CD14-positive monocyte (primary cell): ENCODE measurements at places on chromosomes 3 and 15. TPM values are rescaled to one million over a fixed set of nuclear protein-coding genes. Genes with fewer than 3 reads are reported as not detected.

DNA sequence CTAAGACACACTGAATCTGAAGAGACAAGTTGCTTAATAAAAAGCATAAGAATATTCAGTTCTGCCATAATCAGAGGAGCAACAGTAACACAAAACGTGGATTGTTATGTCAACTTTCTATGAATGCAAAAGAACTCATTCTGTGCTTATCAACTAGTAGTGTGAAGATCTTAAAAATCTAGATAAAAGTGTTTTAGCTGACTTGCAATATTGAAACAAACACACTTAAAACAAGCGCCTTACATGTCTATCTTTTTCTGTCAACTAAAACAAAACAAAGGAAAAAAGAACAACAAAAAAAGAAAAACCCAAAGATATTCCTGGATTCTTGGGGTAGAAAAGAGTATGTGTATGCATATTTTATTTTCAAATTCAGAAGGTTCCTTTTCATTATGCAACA lies 37.7 kb downstream of the TASOR start:
- H3K4me1 ChIP-seq, result no peaks in the 10 kb centered on the region
- H3K27me3 ChIP-seq, result no peaks in the 10 kb centered on the region
- DNase-seq, result no peak
- H3K4me3 ChIP-seq, result no peak overlapping the region

- H3K36me3 ChIP-seq, result no peaks in the 10 kb centered on the region
- no peak overlapping the region for H3K4me3 ChIP-seq
- H3K27me3 ChIP-seq, result no peaks in the 10 kb centered on the region
- H3K4me1 ChIP-seq, result no peaks in the 10 kb centered on the region
Observed at GRCh38 chr3:64432870-64433269, 207.6 kb upstream of the PRICKLE2 start.

DNA sequence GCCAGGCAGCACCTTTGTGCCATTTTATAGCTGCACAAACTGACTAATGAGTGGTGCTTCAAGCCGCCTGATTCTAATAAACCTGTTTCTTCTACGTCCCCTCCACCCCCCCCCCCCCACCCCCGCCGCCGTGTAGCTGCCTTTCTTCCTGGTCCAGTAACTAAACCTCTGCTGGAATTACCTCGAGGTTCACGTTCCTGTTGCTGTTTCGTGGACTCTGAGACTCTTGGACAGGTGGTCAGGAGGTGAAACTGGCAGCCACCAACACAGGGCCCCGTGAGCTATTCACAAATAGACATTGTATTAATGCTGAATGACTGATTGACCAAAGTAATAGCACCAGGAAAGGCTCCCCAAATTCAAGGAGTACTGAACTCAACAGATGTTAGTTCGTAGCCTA lies 73.9 kb downstream of the TRIM69 start:
- no peak overlapping the region for H3K4me3 ChIP-seq
- no peak overlapping the region for H3K27ac ChIP-seq
- H3K27me3 ChIP-seq, result no peaks in the 10 kb centered on the region
- H3K36me3 ChIP-seq, result no peaks in the 10 kb centered on the region

GRCh38 chr3:51386852-51387229 lies 1.8 kb downstream of the MANF start:
- peaks cover 20% of the 10 kb centered on the region for H3K36me3 ChIP-seq
- H3K27me3 ChIP-seq, result no peaks in the 10 kb centered on the region
- H3K4me3 ChIP-seq, result no peak overlapping the region
- no peak for DNase-seq
- H3K27ac ChIP-seq, result peak overlapping the region; percentile 13
- peaks cover 44% of the 10 kb centered on the region for H3K4me1 ChIP-seq

DNA sequence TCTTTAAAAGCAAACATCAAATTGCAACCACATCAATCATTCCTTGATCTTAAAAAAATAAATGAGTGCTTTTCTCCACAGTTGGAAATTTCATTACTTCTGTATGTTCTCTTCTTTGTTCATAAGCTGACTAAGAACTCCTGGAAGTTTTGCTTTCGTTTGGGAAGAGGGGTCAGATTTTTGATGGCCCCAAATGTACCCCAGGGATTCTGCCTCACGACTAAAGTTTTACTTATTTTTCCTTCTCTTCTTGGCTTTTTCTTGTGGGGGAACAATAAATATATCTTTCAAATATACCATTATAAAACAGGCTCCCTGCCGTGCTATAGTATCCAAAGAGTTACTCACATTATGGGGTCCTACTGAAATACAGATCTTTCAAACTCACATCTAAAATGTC lies 215.0 kb upstream of the CDIN1 start:
- H3K27me3 ChIP-seq, result no peaks in the 10 kb centered on the region
- H3K36me3 ChIP-seq, result no peaks in the 10 kb centered on the region
- no peak for DNase-seq
- H3K4me1 ChIP-seq, result no peaks in the 10 kb centered on the region
- no peak overlapping the region for H3K4me3 ChIP-seq
- no peak overlapping the region for H3K27ac ChIP-seq

C3orf85 gene
- not detected for polyA plus RNA-seq
